ENCODE measurements at places on chromosomes 13 and 19.

DNA sequence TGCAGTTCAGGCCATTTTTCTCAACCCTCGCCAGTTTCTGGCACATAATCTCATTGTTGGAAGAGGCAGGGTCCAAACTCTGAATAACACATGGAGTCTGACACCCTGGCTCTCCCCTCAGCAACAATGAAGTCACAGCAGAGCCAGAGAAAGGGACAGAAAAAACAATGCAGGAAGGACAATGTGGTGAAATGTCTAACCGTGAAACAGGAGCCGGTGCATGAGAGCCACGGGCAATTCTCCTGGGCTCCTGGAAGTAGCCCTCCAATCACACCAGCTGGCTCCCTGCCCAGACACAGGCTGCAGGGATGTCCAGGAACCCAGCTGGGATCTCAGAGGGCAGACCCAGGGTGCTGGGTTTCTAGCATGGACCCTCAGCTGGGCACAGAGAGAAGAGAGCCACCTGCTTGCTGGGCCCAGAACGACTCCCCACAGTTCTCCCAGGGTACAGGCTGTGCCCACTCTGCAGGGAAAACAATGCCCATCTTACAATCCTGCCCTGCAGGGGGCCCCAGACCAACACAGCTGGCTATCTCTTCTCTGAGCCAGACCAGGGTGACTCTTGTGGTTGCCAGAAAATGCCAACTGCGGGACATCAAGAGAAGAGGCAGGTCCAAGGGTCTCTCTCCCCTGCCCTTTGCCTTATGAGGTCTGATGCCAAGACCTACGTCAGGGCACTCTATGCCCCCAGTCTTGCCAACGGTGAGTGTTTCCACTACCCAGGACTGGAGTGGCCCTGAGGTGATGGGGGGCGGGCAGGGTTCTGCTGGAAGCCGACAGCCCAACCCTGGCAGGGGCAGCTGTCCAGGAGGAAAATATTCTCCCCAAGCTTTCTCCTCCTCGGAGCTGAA is 64.5 kb downstream of the CEBPG start:
- no peak for DNase-seq

DNA sequence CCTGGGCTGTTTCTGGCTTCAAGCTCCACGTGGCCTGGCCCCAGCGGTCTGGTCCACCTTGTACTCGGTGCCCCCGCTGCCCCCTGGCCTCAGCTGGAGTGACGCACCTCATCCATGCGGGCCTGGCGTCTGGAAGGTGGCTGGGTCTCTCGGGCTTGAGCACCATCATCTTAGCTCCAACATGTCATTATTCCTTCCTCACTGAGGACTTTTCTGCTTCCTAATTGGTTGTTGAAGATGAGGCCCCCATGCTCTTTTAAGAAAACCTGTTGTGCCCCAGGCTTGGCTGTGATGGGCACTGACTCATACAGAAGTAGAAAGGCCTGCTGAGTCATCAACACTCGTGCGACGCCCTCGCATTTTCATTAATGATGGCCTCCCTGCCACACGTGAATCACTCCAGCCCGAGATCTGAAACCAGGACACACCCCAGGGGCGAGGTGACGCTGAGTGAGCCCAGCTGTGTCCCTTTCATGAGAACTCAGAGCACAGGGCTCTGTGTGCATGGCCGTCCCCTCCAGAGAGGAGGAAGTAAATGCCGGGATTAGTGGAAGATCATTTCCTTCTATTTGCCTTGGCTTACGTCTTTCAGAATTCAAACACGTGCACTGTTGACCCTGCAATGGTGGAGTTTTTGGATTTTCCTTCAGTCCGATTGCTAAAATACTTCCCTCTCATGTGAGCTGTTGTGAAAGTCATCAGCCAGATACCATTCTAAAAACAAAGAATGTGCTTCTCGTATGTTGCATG is 14.0 kb upstream of the GJA3 start:
- peak; percentile 24 for DNase-seq

GRCh38 chr13:99260216-99260615 is 2.0 kb upstream of the GPR18 start:
- no peak for DNase-seq

DNA sequence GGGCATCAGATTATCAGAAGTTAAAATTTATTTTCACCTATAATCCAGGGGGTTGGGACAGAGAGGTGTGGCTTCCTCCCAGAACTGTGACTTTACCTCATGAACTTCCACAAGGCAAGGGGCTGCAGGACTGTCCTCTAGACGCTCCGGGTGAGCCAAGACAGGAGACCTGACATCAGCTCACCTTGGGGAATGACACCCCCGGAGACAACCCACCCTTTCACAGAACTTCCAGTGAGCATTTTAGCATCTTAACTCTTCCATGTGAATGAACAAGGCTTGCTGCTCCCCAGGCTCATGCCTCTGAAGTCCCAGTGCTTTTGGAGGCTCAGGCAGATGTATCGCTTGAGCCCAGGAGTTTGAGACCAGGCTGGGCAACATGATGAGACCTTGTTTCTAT is 29.4 kb upstream of the TFDP1 start:
- no peak for DNase-seq

DNA sequence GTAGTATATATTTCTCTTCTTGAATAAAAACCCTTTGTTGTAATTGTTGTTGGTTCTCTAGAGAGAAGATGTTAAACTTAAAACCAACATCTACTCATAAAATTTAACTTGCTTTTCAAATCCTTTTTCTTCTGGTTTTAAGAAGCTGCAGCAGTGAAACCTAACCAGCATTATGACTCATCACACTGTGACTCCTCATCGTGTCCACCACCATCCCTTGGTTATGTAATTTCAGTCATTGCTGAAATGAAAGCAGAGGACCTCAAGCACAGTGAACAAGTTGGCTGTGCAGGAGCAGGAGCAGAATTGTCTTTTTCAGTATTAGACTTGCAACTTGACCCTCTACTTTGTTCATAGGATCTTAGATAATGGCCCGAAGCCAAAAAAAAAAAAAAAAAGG is 64.9 kb upstream of the HTR2A start:
- DNase-seq = no peak

DNA sequence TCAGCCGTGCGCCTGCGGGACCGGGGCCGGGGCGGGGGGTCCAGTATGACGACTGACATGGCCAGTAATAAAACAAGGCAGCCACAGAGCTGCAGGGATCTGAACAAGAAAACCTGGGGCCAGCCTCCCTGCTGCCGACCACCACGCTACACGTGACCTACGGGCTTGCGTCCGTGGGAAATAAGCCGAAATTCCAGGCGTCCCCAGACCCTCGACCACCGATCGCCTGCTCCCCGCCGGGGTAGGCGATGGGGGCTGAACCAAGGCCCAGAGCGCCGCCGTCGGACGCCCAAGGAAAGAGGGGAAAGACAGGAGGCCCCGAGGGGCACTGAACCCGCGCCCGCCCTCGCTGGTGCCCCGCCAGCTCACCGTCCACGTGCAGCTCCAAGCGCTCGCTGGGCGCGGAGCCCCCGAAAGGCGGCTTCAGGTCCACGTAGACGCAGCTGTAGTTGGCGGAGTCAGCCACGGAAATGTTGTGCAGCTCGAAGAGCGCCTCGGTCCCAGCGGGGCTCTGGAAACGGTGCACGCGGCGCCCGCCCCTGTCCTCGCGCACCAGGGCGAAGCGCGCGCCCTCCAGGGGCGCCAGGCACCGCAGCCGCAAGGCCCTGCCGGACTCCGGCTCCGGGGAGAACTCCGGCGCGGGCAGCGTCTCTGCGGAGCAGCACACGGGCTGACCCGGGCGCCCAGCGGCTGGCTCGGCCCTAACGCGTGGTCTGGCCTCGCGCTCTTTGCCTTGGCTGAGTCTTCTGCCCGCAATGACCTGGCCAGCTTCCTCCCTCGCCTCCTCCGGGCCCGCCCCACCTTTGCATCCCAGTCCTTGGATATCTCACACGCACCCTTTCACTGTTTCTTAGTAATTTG is 3.1 kb downstream of the A1BG start:
- DNase-seq = no peak

- DNase-seq = no peak
These were observed 194.7 kb downstream of the LMO7 start for GRCh38 chr13:75830842-75831241.

GRCh38 chr13:114049026-114049425 is 75.2 kb upstream of the C13orf46 start:
- DNase-seq = no peak

DNA sequence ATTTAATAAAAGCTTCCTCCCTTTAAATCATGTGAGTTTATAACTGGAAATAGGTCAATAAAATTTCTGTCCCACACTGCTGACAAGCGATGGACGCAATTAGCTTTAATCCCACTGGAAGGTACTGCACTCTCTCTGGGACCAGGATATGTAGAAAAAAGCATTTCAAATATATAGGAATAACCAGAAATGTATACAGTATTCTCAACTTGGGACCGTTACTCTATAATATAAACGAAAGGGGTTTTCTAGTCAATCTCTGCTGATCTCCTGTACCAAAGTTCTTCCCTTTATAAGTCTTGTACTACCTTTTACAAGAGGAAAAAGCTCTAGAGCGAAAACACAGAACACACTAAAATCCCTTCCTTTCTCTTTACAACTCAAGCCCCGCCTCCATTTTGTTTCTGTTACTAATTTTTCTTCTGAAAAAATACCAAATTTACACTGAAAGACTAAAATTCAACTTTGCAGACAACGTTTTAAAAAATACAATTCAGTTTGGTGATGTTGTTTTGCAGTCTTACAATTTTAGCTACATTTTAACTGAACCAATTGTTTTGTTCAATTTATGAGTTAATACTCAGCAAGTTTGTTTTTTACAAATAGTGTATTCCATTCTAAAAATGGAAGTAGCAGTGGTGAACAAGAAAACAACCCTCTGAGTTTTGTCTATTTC is 1.7 kb upstream of the USPL1 start:
- DNase-seq = no peak

DNA sequence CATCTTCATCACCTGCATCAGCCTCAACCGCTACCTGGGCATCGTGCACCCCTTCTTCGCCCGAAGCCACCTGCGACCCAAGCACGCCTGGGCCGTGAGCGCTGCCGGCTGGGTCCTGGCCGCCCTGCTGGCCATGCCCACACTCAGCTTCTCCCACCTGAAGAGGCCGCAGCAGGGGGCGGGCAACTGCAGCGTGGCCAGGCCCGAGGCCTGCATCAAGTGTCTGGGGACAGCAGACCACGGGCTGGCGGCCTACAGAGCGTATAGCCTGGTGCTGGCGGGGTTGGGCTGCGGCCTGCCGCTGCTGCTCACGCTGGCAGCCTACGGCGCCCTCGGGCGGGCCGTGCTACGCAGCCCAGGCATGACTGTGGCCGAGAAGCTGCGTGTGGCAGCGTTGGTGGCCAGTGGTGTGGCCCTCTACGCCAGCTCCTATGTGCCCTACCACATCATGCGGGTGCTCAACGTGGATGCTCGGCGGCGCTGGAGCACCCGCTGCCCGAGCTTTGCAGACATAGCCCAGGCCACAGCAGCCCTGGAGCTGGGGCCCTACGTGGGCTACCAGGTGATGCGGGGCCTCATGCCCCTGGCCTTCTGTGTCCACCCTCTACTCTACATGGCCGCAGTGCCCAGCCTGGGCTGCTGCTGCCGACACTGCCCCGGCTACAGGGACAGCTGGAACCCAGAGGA is 2.6 kb downstream of the P2RY11 start:
- no peak for DNase-seq

GRCh38 chr13:20989656-20990321 is 71.6 kb downstream of the LATS2 start:
- DNase-seq = no peak

DNA sequence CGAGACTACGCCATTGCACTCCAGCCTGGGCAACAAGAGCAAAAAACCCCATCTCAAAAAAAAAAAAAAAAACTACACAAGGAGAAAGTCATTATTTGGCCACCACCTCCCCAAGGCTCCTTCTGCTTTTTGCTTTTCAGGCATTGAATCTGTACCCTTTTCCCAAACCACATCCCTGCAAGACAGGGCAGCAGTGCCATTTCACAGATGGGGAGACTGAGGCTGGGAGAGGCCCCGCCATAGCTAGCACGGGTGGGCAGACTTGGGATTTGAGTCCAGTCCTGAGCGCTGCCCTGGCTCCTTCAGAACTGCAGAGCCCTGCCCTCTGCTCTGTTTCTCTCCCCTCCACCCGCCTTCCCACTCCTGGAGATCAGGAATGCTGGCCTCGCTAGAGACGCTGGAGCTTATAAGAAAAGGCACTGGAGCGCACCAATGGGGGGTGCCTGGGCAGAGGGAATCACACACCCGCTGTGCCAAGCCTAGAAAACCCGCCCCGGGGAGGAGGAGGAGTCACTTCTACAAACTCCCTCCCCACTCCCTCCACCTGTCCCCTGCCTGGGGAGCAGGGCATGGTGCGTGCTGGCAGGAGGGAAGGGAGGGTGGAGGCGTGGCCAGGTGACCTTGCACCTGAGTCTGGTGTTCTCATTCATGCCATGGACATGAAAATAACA is 17.6 kb downstream of the TJP3 start:
- DNase-seq = no peak

- peak; percentile 85 for DNase-seq
These were observed 2.9 kb downstream of the WDR83 start for GRCh38 chr19:12669270-12670158.

GRCh38 chr19:2517881-2518601 is 42.1 kb downstream of the GADD45B start:
- DNase-seq = no peak

- DNase-seq = no peak
These were observed 320.1 kb downstream of the DACH1 start for GRCh38 chr13:71546881-71547280.

- no peak for DNase-seq
These were observed at the start of gene MEIS3 for GRCh38 chr19:47419030-47419783. Gene MEIS3, minus strand, starts transcription at chr19:47419527. Its CDS starts 446 bp downstream, at chr19:47419081.
